ENCODE measurements at places on chromosomes 1 and 21.

GRCh38 chr21:28581976-28582375 lies 410.7 kb downstream of the LTN1 start:
- DNase-seq: no peak

- DNase-seq: no peak
Observed at GRCh38 chr1:172940174-172940855, 110.4 kb downstream of the TNFSF18 start.

DNA sequence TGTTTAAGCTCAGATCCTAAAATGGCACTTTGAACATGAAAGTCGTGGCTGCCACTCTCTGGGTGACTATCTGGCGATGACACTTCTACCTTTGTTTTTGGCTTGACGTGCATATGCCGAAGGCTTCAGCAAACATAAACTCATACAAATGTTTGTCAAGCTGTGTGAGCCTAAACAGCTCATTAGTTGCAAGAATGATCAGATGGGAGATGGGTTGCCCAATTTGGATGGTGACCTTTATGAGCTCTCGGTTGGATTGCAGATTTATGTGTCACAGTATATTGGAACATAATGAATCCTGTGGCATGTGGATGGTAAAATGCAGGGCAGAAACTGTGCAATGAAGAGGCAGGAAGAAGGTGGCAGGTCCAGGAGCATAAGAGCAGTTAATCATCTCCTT lies 229.3 kb downstream of the DISC1 start:
- no peak for DNase-seq

DNA sequence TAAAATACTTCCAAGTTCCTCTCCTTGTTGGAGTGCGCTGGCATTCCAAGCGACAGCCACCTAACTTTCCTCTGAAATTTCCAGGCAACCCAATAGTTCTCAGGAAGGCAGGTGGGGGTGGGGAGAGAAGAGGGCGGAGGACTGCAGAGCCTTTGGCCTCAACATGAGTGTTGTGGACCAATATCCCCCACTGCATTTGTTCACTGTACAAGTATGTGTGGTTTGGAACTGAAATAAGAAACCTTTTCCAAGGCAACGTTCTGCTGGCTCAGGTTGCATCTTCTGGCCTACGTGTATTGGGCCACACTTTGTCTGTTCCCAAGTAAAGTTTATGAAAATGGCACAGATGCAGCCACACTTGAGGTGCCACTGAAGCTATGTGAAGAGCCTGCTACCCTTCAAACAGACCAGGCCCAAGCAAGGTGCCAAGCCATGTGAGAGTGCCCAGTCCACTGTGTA lies 153.4 kb downstream of the DHRS3 start:
- DNase-seq: no peak

- DNase-seq: no peak
Observed at GRCh38 chr1:47809301-47810084, 187.7 kb downstream of the TRABD2B start.

GRCh38 chr1:215529111-215529510 lies 38.0 kb upstream of the KCTD3 start:
- DNase-seq: no peak

Measured in NCI-H187 treated with DMSO at 0.1 percent for 48 hours (cell line).